Activated CD4-positive, CD25-positive, alpha-beta regulatory T cell (primary cell): ENCODE measurements at places on chromosomes 5 and 9.

DNA sequence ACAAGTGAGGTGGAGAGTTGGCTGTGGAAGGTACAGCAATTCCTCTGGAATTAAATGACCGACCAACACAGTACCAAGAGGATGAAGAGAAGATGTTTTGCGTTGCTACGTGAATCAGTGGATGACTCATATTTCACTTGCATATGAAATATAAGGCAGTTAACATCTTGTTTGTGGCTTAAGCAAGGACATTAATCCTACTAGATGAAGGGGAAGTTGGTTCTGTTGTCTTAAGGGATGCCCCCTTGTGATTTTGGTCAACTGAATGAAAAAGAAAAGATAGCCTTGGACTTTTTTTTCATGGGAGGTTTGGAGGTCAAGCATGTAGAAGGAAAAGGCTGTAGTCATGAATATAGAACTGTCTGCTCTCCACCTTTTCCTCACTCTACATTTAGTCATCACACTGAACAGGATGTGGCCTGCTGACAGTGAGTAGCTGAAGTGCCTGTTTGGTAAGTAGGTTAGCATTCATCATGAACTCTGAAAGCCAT is 33.9 kb downstream of the VLDLR start:
- DNase-seq: no peak

- no peak for DNase-seq
Observed at GRCh38 chr9:107127608-107128007, 155.5 kb upstream of the RAD23B start.

GRCh38 chr9:21579743-21580142 is 97.6 kb upstream of the IFNE start:
- no peak for DNase-seq

DNA sequence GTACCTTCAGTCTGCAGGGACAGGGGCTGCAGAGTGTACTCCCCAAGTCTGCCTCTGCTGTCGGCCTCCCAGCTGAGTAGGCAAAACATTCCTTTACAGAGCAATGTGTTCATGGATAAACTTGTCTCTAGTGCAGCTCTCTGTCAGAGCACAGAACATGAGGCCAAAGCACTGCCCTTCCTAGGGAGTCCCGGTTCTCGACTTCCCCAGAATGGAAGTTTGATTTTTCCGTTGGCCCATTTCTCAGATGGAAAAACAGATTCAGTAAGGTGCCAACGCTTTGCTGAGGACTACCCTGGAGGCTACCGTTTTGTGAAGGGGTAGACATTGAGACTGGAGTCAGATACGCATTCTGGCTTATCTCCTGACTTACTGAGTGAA is 422 bp upstream of the TRIM32 start:
- DNase-seq: no peak

GRCh38 chr5:36844305-36844704 is 32.3 kb upstream of the NIPBL start:
- DNase-seq: no peak

GRCh38 chr5:11013793-11014192 is 252.8 kb upstream of the DAP start:
- DNase-seq: no peak

GRCh38 chr9:124510650-124511425 is 3.6 kb upstream of the NR5A1 start:
- DNase-seq: no peak

- DNase-seq: no peak
Observed at GRCh38 chr5:141100243-141100805, at the start of gene PCDHB3. TSS of gene PCDHB3 (plus strand) at chr5:141100473. CDS start at chr5:141100650, 177 bp downstream.

GRCh38 chr9:120839146-120839545 is 3.6 kb downstream of the PSMD5 start:
- DNase-seq: no peak

GRCh38 chr5:154211641-154212390 is 21.3 kb downstream of the GALNT10 start:
- DNase-seq: no peak

DNA sequence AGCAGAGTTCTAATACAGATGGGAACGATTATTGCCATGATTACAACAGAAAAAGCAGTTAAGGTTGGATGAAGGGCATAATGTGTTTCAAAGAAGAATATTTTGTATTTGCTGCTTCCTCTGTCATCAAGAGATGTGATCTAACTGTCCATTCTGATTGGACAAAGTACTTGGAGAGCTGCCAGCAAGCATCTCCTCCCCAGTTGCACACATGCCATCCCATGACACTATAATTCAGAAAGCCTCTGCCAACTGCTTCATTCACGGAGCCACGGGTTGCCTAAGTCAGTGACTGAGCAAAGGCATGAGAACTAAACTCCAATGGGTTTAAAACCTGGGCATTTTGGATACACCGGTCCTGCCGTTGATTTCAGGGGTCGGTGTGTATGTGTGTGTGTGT is 253.8 kb downstream of the CRB2 start:
- DNase-seq: no peak

GRCh38 chr5:50420343-50420935 is 20.6 kb downstream of the EMB start:
- no peak for DNase-seq

DNA sequence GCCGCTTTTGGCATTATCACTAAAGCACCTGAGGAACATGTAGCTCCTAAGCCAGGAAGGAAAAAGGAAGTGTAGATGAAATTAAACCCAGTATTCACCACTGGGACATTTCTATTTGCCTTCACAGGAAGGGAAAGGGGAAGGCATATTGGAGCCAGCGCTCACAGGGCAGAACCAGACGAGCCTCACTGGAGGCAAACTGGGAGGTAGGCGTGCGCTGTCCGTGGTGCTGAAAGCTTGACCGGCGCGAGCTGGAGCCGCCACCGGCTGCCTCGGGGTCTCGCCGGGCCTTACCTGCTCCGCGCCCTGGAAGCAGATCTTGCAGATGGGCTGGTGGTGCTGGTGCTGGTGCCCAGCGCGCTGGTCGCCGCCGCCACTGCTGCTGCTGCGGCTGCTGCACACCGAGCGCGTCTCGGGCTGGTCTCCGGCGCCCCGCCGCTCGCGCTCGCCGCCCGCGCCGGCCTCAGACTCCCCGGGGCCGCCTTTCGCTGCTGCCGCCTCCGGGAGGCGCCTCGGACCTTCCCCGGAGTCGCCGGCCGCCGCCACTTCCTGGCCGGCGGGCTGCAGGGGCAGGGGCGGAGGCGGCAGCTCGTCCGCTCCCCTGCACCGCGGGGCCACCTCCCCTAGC is 732 bp downstream of the MARCHF11 start:
- DNase-seq: no peak

- DNase-seq: no peak
Observed at GRCh38 chr5:135333732-135334515, 65.1 kb downstream of the MACROH2A1 start.

DNA sequence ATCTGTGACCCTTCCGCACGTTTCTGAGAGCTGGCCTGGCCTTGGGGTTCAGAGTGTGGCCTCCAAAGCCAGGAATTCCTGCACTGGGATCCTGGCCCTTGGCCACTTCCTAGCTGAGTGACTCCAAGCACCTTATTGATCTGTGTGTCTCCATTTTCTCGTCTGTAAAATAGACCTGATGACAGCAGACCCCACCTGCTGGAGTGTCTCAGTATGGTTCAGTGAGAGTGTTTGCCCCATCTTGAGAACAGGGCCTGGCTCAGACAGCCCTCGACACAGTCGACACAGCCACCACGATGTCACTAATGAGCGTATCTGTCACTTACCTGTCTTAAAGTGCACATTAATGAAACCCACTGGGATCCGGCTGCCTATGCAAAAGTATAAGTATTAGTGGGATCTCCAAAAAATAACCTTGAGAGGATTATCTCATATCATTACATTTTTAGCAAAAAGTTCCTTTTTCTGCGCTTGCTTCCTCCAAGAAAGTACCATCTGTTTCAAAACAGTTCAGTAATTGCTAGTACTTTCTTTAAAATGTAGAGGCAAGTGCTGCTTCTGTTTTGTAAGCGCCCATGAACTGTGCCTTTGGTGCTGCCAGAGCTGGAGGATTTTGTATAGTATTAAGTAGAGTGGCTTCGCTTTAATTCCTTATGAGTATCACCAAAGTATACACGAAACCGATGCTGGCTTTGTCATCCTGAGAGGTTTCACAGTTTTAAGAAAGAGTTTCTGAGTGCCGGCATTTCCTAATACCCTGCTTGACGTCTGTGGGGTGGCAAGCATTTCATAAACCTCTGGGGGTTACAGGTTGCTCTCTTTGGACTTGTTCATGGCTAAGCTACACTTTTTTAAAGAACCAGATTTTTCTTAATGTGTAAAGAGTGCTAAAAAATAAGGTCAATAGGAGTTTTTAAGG is 31.7 kb downstream of the UBE2QL1 start:
- DNase-seq: no peak

GRCh38 chr5:52961274-52961681 is 27.9 kb upstream of the ITGA2 start:
- DNase-seq: no peak
